ENCODE measurements at places on chromosomes 6 and 20.

DNA sequence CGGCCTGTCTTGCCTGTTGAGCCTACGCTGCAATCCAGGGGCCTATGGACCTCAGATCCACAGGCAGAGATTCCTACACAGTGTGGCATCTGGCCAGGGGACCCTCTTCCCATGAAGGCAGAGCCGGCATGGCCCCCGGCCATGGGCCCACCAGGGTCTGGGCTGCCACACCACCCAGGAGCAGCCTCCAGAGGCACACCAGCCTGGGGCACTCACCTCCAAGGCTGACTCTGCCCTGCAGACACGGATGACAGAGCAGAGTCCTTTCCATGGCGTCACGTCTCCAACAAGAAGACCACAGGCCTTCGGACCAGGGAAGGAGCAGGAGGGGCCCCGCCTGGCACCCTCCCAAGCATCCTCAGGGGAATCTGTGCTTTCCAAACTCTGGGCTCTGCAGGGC is 3.5 kb upstream of the HRH3 start:
- DNase-seq = no peak

- no peak for DNase-seq
These were observed 55.2 kb downstream of the ANKEF1 start for GRCh38 chr20:10089871-10090587.

GRCh38 chr20:21518292-21518991 is 4.6 kb upstream of the NKX2-2 start:
- no peak for DNase-seq

DNA sequence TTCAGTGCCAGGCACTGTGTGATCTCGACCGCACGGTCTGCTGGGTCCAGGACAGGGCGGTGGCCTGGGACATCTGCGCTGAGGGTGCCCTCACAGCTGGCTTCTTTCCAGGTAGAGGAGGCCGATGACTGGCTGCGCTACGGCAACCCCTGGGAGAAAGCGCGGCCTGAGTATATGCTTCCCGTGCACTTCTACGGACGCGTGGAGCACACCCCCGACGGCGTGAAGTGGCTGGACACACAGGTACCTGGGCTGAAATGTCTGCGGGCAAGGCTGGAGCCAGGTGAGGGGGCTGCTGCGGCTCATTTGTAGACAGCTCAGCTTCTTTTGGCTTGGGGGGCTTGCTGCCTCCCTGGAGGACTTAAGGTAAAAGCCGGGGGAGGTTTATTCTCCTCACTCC is 26.6 kb downstream of the PYGB start:
- DNase-seq = no peak

GRCh38 chr6:71977884-71978283 is 91.5 kb downstream of the RIMS1 start:
- DNase-seq = no peak

- DNase-seq = no peak
These were observed 71.5 kb downstream of the BMP6 start for GRCh38 chr6:7797386-7797785.

DNA sequence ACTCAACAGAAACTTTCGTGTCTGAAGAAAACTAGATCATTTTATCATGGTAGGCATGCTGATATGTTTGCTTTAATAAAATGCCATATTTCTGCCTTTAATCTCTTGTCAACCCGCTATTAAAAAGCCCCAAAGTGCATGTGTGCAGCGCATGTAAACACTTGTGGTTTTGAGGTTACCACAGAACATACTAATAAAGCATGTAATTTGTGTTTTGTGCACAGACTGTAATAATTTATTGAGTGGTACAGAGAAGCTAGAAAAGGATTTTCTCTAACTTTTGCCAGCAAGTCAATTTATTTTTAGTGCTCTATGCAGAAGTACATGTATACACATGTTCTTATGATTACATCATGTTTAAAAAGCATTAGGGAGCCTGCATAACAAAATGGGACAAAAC is 349.9 kb upstream of the SLC35B3 start:
- DNase-seq = no peak

GRCh38 chr20:38434301-38434741 is 807 bp downstream of the SNHG17 start:
- no peak for DNase-seq

DNA sequence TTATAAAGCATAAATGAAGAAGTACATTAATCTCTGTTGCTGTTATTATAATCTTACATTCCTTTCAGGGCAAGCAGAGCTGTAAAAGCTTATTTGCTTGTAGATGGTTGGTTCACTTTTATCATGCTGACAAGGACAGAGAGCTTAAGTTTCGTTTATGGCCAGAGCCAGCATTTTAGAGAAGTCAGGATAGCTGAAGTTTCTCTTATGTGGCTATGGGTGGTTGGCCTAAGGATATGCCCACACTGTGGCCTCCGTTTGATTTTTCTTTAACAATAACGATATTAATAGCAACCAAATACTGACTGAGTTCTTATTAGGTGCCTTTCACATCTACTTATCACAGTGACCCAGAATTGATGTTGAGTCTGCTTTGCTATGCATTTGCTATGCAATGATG is 78.5 kb downstream of the FARS2 start:
- no peak for DNase-seq

GRCh38 chr6:3798055-3798919 is 46.8 kb upstream of the PXDC1 start:
- no peak for DNase-seq

Measured in effector memory CD4-positive, alpha-beta T cell (primary cell).